ENCODE measurements at places on chromosomes 7 and 10.

- no peak for DNase-seq
These were observed 142.3 kb upstream of the EFCAB10 start for GRCh38 chr7:105723572-105723971.

DNA sequence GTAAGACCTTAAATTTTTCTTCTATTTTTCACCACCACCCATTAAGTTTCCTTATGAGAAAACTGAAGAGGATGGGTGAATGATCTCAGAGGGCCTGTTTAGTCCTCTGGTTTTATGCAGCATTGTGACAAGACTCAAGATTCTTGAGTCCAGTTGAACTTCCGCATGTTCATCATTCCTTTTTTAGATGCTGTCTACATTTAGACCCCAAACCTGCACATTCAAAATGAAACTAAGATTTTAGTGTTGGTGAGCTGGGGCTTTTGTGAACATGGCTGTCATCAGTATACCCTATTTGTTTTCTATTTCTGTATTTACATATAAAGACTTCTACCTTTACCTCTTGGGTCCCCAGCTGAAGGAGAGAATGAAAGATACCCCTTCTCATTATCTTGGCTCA lies 31.1 kb downstream of the NET1 start:
- no peak for DNase-seq

DNA sequence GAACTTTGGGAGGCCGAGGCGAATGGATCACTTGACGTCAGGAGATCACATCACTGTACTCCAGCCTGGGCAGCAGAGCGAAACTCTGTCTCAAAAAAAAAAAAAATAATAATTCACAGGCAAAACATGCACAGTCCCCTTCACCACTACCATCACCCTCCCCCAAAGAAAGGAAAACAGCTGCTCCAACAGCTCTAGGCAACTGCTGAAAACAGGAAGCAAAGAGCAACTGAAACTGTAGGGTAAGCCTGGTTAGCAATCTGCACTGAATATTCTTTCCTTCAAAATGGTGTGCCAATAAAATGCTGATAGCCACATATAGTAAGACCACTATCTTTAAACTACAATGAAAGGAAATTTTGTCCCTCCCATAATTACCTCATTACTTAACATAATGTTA lies 11.8 kb downstream of the NT5C2 start:
- no peak for DNase-seq

- no peak for DNase-seq
These were observed 46.5 kb upstream of the GLI3 start for GRCh38 chr7:42283553-42283952.

- peak; percentile 10 for DNase-seq
These were observed 16.6 kb upstream of the PTN start for GRCh38 chr7:137360087-137360679.

- DNase-seq: no peak
These were observed 34.8 kb upstream of the CCSER2 start for GRCh38 chr10:84293574-84294016.

DNA sequence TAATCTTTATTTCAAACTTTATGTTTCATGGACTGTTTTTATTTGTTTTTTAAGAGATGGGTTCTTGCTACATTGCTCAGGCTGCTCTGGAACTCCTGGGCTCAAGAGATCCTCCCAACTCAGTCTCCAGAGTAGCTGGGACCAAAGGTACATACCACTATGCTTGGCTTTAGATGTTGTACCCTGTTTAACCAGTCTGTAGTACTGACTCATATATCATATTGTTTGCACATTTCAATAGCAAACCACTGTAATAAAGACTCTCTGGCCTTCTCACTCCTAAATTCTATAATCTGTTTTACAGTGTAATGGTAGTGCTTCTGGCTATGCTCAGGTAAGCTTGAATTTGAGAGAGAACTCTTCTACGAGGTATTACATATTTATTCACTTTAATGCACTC lies 413.6 kb upstream of the PCDH15 start:
- DNase-seq: no peak

DNA sequence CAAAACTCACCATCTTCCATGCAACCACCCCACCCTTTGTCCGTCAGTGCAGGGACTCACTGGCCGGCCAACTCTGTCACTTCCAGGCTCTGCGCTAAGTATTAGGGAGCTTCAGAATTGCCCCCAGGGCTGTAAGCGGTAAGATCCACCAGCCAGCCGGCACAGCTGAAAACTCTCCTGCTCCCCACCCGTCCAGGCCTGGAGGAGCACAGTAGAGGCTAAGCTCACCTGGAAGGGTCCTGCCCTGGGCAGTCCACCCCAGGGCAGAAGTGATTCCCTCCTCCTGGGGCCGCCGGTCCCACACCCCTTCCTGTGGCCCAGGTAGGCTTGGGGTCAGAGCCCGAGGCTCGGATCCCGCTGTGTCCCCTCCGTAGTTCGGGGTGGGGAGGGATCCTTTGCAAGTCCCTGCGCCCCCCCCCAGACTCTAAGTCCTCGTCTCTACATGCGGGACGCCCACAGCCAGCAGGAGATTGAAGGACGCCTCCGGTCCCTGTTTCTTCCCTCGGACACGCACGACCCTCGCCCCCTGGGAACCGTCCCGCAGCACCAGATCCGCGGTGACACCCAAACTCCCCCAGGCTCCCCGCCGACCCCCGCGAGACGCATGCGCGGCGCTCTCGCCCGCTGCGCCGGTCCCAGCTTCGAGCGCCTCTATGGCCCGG lies 138.9 kb downstream of the ARHGAP22 start:
- no peak for DNase-seq

GRCh38 chr7:38709123-38709522 lies 78.0 kb upstream of the AMPH start:
- DNase-seq: no peak

DNA sequence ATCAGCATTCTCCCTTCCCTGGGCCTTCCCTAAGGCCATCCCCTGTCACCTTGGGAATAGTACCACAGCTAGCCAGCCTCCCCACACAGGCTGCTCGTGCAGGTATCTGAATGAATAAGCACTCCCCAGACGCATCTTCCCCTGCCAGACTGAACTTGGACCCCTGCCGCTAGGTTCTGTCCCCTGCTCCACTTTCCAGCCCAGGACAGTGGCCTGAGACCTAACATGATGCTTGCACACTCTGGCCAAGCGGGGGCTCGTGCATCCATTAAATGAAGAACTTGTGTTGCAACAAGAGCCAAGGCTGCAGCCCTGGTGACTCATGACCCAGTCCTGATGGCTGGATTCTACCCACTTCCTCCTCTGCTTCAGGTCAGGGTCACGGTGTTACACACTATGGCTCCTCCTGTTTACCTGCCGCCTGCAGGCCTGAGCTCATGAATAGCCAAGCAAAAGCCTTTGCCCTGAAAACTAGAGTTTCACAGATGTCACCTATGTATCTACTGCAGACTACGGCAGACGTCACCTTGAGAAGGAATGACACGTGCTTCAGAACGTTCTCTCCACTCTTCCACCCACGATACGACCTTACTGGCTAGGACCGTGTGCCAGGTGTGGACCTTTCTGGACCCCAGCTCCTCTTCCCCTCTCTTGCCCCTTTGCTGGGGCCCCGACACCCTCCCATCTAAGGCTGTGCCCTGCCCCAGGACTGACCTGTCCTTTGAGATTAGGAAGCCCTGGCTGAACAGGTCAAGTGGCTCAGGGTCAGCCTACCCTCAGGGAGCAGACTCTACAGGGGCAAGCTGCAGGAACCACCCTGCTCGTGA lies 6.5 kb downstream of the ASB13 start:
- peak; percentile 51 for DNase-seq

DNA sequence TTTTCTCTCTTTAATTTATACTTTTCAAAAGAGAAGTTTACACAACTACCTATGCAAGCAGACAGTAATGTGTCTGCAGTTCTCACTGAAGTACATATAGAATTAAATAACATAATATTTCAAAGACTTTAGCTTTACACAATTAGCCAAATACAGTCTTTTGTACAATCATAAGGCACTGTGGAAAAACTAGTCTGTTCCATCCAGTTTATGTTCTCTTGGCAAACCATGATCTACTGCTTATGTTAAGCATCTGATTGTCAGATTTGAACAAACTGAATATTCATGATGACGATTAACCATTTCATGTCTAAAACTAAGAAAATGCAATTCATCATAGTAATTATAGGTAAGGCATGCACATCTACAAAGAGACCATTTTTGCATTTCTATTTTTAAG lies 842 bp downstream of the SEMA3A start:
- no peak for DNase-seq

DNA sequence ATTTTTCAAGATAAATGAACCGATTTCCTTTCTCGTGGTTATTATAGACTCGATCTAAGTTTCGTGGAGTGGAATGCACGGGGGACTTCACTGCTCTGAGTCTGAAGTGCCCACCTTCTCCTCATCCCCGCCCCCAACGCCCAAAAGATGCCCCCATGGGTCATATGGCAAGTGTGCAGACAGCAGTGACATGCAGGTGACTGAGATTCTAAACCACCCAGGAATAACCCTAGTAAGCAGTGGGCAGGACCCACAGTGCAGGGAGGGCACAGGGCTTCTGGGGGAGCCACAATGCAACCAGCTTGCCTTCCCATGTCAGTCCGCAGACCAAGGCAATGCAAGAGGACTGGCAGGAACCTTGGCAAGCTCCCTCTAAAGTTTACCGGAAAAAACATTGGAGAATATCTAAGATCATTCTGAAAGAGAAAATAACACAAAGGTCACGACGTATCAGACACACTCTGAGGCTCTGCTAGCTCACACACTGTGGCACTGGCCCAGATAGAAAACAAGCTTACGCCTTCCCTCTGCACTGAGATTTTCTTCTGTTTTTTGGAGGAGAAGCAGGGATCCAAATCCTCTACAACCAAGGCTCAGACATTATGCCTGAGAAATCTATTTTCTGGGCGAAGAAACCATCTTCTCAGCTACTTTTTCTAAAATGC lies 239.6 kb downstream of the MAD1L1 start:
- no peak for DNase-seq

GRCh38 chr10:66180581-66181318 lies 745.1 kb upstream of the LRRTM3 start:
- DNase-seq: peak; percentile 64

GRCh38 chr7:25881317-25882037 lies 270.5 kb upstream of the NFE2L3 start:
- no peak for DNase-seq

- no peak for DNase-seq
These were observed 306.1 kb downstream of the PRPF18 start for GRCh38 chr10:13892871-13893270.

- DNase-seq: no peak
These were observed 55.6 kb downstream of the MRPL32 start for GRCh38 chr7:42987648-42988214.

DNA sequence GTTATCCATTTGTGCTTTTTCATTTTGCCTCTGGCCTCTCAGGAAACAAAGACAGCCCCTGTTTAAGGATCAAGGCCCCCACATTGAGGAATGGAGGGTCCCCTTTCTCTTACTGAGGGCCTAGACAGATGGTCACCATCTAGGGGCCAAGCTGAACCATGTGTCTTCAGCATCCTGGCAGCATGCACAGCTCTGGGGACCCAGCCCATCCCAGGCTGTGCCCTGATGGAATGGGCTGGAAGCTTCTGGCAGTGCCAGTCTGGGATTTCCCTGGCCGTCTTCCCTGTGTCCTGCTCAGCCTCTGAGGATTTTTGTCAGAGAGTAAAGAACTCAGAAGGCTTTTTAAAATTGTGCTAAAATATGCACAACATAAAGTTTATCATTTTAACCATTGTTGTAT lies 116.8 kb downstream of the ITIH5 start:
- no peak for DNase-seq

DNA sequence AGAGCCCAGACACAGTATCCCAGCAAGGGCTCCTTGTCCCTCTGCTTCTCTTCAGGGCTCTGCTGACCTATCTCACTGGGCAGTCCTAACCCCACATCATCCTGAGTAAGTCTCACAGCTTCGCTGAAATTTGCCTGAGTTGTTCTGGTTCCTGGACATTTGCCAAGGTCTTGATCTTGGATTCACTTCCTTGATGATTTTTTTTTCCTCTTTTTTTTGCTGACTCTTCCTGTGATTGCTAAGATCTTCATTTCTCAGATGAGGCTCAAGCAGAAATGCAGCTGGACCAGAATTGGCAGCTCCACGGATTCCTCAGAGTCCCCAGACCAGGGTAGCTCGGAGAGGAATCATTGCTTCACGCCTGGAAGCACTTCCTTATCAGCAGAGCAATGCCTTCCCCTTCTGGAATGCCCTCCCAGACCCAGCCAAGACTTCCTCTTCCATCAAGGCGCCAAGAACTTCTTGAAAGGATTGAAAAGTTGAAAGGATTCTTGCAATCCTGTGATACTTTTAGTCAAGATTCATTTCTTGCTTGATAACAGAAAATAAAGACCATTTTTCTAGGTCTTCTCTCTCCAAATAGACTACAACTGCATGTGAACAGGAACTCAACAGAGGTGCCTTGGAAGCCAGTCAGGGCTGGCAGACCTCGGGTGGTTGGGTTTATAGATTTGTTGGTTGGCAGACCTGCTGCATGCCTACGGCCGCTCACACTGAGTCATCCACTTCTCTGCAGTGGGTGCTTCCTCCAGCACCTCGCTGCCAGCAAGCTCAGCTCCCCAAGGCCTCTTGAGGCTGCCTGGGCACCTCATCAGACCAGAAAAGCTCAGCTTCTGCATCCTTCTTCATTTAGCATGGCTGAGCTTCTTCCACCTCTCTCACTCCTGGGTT lies 8.8 kb upstream of the AFAP1L2 start:
- DNase-seq: no peak

DNA sequence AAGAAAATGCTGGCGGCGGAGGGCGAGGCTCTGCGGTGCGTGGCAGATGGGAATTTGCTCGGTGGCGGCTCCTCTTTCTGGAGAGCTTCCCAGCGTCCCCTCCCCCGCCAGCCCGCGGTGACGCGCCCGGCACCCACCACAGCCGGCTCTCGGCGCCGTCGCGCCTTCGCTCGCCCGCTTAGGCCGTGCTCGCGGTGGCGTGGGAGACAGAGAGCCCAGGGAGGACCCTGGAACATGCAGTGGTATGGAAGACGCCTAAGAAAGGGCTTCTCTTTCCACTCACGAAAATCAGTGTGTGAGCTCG lies 576 bp upstream of the CSGALNACT2 start:
- DNase-seq: peak; percentile 78

- DNase-seq: no peak
These were observed 134.8 kb downstream of the PCDH15 start for GRCh38 chr10:54666192-54666591.

DNA sequence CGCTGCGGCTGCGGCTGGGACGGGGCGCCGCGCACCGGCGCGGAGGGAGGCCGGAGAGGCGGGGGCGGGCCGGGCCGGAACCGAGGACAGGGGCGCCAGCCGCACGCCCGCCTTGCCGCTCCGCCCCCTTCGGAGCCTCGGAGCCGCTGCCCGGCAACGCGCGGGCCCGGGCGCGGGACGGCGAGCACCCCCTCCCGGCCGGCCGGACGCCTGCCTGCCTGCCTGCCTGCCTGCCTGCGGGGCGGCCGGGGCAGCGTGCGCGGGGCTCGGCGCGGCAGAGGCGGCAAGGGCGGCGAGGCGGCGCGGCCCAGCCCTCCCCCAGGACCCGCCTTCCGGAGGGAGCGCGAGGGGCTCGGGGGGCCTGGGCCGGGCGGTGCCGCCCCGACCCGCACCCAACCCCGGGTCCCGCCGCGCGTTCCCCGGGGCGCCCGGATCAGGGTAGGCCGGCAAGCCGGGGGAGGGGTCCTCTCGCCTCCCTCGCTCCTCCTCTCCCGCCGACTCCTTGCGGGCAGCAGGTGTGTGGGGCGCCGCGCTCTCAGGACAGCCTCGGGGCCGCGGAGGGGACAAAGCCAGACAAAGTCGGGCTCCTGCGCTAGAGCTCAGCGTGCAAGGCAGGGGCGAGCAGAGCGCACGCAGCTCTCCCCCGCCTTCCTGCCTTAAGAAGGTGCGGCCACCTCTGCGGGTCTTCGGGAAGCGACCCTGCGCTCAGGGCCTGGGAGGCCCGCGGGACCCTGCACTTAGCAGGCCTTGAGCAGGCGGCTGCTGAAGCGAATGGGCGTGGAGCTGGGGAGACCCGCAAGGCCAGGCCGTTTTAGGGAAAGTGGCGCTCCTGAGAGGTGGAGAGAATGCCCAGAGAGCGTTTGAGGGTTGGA lies at the start of gene KIAA1549:
Gene KIAA1549 (minus strand): TSS at position 58 of the 872 bp plus-strand sequence. CDS start 120 bp downstream, outside the sequence.
- DNase-seq: peak; percentile 68

All from fibroblast of skin of right biceps (primary cell).